ENCODE measurements at places on chromosomes 6 and 20.
A peak's percentile ranks its signal among the peaks of the same experiment; 100 is the strongest.

GRCh38 chr6:165895421-165896165 lies 232.6 kb upstream of the PDE10A start:
- no peak for DNase-seq

DNA sequence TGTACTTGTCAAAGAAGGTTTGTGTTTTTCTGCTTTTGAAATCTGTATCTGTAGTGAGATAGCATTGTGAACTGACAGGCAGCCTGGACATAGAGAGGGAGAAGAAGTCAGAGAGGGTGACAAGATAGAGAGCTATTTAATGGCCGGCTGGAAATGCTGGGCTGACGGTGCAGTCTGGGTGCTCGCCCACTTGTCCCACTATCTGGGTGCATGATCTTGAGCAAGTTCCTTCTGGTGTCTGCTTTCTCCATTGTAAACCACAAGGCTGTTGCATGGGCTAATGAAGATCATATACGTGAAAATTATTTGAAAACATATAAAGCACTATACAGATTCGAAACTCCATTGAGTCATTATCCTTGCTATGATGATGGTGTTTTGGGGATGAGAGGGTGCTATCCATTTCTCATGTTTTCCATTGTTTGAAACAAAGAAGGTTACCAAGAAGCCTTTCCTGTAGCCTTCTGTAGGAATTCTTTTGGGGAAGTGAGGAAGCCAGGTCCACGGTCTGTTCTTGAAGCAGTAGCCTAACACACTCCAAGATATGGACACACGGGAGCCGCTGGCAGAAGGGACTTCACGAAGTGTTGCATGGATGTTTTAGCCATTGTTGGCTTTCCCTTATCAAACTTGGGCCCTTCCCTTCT lies 18.4 kb downstream of the CD83 start:
- no peak for DNase-seq

DNA sequence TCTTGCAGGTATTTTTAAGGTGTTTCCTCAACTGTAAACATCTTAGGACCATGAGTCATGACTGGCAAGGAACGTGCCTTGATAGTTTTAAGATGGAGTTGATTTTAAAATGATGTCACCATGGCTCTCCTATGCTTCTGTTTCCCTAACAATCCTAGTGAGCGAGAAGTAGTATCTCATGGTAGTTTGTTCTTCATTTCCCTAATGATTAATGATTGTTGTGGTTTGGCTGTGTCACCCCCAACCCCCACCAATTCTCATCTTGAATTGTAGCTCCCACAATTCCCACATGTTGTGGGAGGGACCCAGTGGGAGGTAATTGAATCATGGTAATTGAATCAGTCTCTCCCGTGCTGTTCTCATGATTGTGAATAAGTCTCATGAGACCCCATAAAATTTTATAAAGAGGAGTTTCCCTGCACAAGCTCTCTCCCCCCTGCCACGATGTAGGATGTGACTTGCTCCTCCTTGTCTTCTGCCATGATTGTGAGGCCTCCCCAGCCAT lies 16.8 kb upstream of the BNIP5 start:
- DNase-seq = no peak

- no peak for DNase-seq
Measured at GRCh38 chr6:53020005-53020744, 25.1 kb upstream of the GSTA4 start.

- DNase-seq = peak; percentile 29
Measured at GRCh38 chr6:157823528-157824370, 703 bp downstream of the SNX9 start.

Data from neural crest cell (in vitro differentiated cells).